ENCODE measurements at places on chromosomes 3 and 15. TPM values are rescaled to one million over a fixed set of nuclear protein-coding genes. Genes with fewer than 3 reads are reported as not detected.
A peak's percentile ranks its signal among the peaks of the same experiment; 100 is the strongest.

DNA sequence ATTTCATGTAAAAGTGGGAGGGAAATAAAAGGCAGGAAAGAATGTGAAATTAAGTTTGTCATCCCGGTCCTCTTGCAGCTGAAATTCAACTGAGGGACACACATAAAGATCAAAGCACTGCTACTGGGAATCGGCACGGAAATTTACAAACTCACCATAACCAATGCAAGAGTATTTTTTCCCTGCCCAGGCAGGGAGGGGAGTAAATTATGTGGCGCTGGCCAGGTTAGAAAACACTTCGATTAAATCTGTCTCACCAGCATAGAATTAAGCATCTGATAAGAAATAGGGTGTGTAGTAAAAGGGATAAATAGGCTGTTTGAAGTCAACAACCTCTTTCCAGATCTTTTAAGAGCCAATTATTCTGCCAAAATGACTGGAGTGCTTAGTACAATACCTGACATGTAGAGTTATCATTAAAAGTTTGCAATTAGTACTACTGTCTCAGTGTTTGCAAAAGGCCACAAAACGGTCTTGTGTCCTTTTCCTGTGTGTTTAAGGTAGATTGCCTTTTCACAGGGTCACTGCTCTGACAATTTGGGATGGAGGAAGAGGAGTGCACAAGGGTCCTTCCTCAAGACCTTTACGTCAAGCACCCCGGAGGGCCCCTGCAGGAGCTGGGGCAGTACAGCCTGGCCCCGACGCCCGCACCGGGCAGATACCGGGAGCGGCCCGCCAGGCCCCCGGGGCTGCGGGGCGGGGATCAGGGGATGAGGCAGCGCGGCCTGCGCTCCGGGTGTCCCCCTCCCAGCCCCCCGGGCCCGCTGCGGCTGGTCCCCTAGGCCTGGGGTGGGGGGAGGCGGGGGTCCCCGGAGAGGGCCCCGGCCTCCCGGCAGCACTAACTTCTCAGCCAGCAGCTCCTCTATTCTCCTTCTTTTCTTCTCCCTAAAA lies 651 bp downstream of the UBA3 start:
- DNase-seq = peak; percentile 58

DNA sequence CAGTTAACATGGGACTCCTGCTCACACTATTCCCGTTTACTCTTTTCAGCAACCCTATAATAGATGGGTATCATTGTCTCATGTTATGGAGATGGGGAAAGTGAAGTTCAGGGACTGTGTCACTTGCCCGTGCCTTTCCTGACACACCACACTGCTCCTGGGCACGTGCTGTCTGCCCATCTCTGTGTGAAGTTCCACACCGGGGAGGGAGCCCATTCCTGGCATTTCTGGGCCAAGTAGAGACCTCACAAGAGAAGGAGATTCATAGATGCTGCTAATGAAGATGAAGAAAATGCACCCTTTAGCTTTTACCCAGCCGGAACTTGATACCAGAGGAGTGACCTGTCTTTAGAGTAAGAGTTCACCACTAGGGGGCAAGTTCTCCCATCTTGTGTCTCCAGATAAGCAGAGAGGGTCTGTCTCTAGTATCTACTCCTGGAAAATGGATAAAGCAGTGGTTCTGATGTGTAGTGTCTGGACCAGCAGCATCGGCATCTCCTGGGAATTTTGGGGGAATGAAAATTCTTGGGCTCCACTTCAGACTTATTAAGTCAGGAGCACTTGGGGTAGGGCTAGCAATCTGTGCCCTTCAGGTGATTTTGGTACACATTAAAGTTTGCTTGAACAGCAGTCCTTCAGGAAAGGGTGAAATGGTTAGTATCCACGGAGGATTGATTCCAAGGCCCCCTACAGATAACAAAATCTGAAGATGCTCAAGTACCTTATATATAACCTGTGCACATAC lies 2.0 kb upstream of the TOPBP1 start:
- DNase-seq = peak; percentile 43

- DNase-seq = no peak
These were observed 96.0 kb downstream of the GTPBP8 start for GRCh38 chr3:113086560-113087461.

GRCh38 chr3:128312271-128312670 lies 154.4 kb downstream of the DNAJB8 start:
- DNase-seq = no peak

DNA sequence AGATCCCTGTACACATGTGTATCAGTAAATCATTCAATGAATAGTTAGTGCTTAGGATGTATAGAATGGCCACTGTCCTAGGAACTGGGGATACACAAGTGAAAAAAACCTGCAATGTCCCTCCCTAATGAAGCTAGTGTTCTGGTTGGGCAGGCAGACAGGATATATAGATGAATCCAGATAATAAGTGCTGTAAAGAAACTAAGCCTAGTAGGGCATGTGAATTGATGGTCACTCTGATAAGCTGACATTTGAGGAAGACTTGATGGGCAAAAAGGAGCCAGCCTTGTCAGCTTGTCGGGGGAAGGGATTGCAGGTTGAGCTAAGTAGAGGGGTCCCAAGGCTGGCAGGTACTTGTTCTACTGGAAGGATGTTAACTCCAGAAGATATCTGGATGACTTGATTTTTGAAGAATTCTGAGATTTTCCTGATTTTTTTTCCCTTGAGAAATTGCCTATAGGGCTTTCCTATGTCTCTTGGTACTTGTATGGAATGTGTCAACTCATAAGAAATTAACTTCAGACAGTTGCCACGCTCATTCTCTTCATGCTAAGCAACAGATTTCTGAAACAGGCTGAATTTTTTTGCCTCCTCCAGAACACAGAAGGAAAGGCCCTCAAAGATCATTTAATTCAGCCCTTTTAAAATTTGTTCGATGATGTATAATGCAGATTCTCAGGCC lies 6.3 kb upstream of the KIF23 start:
- DNase-seq = no peak

DNA sequence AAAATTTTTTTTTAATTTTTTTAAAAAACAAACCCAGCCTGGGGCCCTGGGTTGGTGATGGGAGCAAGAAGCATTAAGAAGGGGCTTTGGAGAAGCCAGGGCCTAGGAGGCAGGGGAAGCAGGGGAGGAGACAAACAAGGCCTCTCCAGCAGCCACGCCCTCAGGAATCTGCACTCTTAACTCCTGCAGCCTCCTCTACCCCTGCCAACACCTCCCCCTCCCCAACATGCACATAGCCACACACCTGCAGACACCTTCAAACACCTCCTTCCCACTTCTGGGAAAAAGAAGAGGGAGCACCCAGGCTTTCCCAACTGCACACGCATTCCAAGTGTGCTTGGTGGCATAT lies 2.7 kb upstream of the DCAF1 start:
- DNase-seq = no peak

DNA sequence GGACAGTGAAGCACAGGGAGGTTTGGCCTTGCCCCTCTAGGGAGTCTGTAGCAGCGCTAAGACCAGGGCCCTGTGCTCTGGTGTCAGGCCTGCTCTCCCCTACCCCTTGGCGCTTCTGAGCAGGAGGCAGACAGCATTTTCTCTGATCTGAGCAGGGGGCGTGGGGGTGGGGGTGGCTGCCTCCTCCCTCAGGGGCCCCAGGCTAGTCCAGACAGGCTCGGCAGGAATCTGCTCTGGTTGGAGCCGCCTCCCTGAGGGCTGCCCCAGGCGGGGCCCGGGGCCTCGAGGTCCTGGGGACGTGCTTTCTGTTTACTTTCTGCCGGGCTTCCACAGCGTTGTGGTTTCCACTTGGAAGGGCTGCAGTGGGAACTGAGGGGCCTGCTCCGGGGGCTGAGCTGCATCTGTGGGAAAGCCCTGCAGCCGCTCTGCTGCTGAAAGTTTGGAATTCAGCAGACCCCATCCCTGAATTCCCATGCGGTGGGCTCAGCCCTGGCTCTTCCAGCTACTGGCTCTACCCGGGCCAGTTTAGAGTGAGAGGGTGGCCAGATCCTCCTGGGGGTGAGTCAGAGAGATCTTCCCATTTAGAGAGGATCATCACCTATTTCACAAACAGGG lies 105.4 kb downstream of the LINGO1 start:
- DNase-seq = peak; percentile 7

GRCh38 chr3:101852983-101853840 lies 3.9 kb downstream of the NFKBIZ start:
- no peak for DNase-seq

DNA sequence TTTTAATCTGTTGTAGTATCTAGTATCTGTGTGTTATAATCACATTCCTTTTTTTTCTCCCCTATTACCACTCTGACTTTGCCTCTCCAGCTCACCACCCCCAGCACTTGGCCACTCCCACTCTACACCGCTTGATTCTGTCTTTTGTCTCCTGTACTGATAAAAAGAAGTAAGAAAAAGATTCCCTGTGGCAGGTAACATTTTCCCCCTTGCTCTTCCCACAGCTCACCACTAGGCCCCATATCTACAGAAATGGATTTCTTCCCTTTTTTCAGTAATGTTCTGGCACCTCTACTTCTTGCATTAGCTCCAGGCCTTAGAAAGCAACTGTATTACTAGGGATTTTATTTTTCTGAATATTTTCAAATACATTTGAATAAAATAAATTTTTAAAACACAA lies 25.6 kb downstream of the KCNH8 start:
- no peak for DNase-seq

- DNase-seq = peak; percentile 78
These were observed 627 bp downstream of the DUSP7 start for GRCh38 chr3:52055537-52056351.

DNA sequence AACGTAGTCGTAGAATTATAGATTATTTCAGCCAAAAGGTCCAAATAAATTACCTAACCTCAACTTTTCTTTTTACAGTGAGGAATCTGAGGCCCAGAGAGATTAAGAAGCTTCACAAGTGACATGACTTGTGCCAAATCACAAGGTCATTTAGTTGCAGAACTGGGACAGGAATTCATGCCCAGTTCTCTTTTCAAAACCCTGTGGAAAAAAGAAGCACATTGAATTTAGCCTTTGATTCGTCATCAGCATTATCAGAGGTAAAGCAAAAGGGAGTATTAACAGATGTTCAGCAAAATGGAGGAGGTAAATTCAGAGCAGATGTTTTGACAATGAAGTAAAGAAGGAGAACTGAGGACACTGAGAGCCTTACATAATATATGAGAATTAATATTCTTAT lies 4.5 kb downstream of the SERPINI2 start:
- DNase-seq = no peak

DNA sequence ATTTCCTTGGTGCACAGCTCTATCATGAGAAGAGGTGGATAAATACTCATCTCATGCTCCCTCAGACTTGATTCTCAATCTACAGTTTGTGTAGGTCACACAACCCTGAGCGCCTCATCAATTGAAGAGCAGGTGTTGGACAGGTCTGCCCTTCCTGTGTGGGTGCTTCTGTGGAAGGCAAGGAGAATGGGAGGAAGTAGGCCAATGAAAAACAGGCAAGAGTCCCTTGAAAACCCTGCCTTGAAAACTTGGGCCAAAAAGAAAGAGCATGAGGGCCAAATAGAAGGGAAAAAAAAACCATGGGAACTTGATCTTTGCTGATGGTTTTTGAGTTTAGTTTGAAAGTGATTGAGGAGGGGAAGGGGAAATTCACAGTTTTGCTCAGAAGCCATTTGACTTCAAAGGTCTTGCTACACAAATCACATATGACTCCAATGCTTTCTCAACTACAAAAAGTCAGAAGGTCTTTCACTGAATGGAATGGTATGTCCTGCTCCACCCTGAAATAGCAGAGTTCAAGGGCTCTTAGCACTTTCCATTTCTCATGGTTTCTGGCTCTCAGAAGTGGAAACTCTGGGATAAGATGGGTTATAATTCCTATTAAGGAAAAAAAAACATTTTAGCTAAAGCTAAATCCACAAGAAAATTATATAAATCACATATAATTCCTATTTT lies 37.2 kb upstream of the TM4SF1 start:
- no peak for DNase-seq

- DNase-seq = no peak
These were observed 33.5 kb downstream of the ABCC5 start for GRCh38 chr3:183984127-183984740.

- DNase-seq = no peak
These were observed at the start of gene HCN4 for GRCh38 chr15:73368301-73369136. Gene HCN4, minus strand, starts transcription at chr15:73368958. Its CDS starts 688 bp downstream, at chr15:73368270.

DNA sequence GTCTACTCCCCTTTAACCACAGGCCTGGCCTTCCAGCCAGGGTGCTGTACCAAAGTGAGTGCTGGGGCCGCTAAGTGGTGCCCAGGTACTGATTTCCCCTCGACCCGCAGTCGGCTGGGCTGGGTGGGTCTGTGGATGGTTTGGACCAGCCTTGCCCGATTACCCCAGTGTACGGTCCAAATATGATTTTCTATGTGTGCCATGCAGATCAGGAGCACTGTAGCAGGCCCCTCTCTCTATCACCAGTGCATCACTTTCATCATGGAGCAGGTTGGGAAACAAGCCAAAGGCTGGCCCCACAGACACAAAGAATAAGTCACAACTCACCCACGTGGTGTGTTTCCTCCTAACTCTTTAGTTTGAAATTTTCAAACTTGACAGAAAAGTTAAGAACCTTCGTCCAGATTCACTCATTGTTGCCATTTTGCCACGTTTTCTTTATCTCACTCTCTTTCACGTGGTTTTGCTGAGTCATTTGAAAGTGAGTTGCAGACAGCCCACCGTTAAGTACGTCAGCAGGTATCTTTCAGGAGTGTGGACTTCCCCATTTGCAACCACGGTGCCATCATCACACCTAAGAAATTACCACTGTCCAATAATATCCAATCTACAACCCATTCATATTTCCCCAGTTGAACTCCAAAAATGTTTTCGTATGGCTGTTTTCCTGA lies 37.0 kb downstream of the ZNF710 start:
- DNase-seq = no peak

DNA sequence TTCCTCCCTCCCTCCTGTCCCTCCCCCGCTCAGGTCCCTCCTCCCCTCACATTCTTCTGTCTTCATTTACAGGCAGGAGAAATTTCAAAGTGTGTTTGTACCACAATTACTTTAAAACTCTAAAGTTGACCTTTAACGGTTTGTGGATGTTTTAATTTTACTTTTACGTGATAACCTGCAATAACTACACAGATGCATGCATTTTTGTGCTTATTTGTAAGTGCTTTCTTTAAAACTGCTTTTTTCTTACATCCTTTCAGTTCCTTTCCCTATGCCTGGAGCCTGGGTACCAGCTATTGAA lies 51.8 kb upstream of the CGNL1 start:
- no peak for DNase-seq

DNA sequence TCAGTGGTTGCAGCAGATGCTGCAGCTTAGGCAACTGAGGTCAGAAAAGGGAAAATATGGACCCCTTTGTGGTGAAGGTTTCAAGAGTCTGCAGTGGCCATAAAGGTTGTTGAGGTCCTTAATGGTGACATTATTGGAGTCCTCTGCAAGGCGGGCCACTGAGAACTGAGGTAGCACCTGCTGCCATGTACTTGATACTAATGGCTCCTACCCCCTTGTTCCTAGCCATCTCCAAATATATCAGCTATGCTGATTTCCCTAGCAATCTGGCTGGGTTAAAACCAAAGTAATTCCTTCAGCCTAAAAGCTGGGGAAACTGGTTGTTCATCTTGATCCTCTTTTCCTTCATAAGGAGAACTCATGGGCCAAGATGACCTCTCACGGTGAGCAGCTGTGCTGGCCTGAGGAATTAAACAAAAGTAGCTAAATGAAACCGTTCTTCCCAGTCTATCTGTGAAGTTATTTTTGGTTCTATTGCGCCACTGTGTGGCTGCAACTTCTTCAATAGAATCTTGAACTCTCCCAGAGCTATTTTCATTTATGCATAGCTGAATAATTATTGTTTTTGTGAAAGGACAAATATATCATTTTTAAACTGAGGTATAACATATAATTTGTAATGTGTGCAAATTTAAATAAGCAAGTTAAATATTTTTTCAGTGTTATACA lies 76.1 kb upstream of the PLSCR4 start:
- no peak for DNase-seq

BLM gene
- 41.0 TPM for total RNA-seq

TMIE gene
- total RNA-seq = 0.36 TPM

PRR20G gene
- total RNA-seq = not detected

SEMA4B gene
- total RNA-seq = 15.4 TPM

TXNRD3 gene
- total RNA-seq = 1.5 TPM

GRK7 gene
- not detected for total RNA-seq

RASGRF1 gene
- total RNA-seq = not detected

KBTBD13 gene
- not detected for total RNA-seq

Data from activated naive CD8-positive, alpha-beta T cell treated with anti-CD3 and anti-CD28 coated beads, Interleukin-2, amount 10 ng/mL, durations not matched to agents 7 days and 5 days (primary cell).